ENCODE measurements at places on chromosomes 2 and 18. TPM values are rescaled to one million over a fixed set of nuclear protein-coding genes. Genes with fewer than 3 reads are reported as not detected.

Gene ALPP
- total RNA-seq: not detected

Gene LRRC30
- total RNA-seq: not detected

Gene VWC2L
- not detected for total RNA-seq

Gene MRPS9
- 13.0 TPM for total RNA-seq

Gene CYP27C1
- total RNA-seq: 0.65 TPM

Gene SPATA3
- not detected for total RNA-seq

Gene CRYGD
- total RNA-seq: not detected

Gene SLC20A1
- 153 TPM for total RNA-seq

Measured in GM23248 (cell line).